ENCODE measurements at places on chromosomes 1 and 21.

GRCh38 chr1:239700667-239701066 lies 314.3 kb downstream of the CHRM3 start:
- DNase-seq: no peak

DNA sequence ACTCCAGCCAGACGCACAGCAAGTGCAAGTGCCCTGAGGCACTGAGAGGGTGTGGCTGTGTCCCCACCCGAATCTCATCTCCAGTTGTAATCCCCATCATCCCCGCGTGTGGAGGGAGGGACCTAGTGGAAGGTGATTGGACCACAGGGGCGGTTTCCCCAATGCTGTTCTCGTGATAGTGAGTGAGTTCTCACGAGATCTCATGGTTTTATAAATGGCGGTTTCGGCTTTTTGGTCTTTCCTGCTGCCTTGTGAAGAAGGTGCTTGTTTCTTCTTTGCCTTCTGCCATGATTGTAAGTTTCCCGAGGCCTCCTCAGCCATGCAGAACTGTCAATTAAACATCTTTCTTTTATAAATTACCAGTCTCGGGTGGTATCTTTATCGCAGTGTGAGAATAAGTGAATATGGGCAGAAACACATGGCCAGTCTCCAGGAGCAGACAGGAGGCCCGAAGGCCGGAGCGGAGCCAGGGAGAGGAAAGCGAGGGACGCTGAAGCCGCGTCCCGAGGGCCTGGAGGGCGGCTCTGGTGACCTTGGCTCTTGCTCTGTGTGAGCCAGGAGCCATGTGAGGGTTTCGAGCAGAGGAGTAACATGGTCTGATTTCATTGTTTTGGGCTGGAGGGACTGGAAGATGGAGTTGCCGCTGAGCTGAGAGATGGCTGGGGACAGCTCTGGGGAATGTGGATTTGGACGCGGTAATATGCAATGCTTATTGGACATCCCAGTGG lies 76.0 kb upstream of the C1orf174 start:
- no peak for DNase-seq

DNA sequence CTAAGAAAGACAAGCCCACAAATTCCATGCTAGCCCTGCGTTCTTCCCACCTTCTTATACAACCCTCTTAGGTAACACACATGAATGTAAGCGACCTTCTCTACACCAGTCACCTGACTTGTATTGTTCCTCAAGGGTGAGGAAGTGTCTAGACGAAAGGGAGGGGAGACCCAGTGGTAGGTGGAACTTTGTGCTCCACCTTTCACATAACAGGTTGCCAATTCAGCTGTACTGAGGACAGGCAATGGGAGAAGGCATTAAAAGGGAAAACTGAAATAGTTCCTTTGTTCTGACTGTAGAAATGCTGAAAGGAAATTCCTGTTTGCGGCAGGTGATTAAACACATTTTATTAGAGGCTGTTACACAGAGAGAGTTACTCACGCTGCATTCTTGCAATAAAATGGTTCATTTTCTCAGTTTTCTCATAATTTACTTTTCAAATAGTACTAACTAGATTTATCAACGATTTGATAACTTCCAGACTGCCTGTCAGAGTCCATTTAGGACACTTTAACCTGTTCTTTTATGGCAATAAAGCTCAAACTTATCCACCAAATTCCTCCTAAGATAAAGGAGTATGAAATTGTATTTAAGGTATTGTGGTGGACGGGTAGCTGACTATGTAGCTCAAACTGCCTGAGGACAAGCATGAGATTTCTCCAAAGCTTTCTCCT lies 17.8 kb upstream of the CHRM3 start:
- no peak for DNase-seq

DNA sequence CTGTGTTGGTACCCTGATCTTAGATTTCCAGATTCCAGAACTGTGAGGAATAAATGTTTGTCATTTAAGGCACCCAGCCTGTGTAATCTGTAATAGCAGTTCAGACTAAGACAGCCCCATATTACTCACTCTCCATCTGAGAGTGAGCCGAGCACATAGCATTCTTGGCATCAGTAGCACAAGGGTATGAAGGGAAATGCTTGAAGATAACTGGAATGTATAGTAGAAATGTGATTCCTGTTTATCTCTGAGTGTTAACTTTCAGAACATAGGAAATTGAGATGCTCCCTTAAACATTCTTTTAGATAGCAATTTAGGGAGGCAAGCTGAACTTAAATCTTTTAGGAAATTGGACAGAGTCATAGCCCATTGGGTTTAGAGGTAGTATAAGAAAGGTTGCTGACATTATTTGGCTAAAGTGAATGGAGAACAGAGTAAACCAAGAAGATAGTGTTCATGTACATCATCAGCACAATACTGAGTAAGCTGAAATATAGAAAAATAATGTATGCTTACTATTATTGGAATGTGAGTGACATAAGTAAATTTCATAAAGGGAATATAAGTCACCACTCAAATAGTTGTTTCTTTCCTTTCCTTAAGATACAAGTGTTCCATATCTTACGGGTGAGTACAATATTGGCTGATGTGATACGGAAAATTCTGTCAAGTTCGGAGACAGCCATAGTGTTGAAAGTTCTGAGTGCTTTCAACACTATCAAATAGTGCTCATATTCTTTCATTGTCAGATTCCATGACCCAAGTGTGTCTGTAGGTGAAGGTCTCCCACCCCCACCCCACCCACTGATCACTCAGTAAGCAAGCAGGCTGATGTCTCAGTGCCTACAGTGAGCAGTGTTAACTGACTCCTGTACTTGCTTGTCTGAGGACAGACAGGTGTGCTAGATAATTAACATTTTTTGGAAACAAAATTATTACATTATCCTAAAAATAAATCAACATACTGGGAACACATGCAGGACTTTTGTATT lies 73.7 kb downstream of the LRRC8D start:
- no peak for DNase-seq

GRCh38 chr1:15937706-15938168 lies 38.2 kb downstream of the ZBTB17 start:
- DNase-seq: no peak

GRCh38 chr1:155167166-155168104 lies 5.7 kb downstream of the KRTCAP2 start:
- peak; percentile 71 for DNase-seq

DNA sequence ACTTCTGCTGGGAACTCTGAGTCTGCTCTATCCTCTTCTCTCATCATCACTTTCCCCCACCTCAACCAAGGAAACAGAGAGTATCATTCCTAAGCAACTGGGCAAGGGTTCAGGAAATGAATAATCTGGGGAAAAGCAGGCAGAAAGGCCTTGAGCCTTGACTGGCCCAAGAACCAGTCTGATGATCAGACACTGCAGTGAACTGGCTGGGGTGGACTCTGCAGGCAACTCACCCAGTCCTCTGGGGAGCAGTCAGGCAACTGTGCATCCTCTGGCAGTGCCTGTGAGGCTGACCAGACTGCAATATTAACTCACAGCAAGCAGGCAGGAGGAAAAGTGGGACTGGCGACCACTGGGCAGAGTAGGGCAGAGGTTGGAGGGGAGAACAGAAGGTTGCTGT lies 991 bp downstream of the ANKRD35 start:
- no peak for DNase-seq

DNA sequence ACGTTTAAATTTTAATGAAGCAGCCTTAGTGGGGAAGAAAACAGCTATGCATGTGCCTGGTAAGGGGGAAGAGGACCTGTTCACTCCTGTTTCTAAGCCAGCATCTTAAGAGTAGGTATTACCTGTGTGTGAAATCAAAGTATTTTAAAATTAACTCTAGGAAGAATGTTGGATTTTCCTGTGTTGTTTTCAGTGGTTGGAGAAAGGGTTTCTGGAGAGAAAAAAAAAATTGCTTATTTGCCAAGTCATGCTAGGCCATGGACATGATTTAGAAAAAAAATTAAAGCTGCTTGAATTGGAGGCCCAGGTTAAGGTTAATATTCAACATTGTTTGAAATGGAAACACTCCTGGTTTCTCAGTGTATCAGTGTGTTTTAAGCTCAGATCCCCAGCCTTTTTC lies 42.9 kb upstream of the DNAJC6 start:
- no peak for DNase-seq

DNA sequence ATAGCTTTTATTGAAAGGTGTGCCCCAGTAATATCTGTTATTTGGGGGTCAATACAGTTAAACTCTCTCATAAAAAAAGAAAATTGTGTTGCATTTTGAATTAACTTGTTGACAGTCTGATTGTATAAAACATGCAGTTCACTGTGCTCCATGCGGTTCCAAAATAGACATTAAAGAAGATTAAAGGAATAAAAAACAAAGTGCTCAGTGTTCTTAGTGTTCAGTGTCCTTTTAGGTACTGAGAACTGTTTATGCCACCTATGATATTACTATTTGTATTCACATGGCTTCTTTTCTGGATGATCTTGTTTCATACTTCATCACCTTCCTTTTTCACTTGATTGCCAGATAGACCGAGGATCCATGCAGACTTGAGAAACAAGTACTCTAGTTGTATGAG lies 15.3 kb upstream of the SGIP1 start:
- DNase-seq: no peak

DNA sequence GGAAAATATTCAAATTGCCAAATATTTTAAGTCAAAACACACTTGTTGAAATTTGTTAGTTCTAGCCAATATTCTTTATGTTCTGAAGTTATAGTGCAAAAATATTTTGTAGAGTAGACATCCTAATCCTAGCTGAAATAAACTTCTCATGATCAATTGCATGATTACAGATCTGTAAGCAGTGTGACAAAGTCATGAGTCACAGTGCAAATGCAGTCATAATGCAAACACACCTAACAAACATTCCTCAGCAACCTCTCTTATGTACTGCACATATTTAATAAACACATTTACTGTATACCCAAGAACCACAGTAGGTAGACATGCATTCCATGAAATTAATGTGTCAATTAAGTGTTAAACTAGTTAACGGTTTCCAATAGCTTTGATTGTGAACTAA lies 1857.4 kb downstream of the NCAM2 start:
- DNase-seq: no peak

GRCh38 chr1:5269901-5270300 lies 615.5 kb downstream of the AJAP1 start:
- no peak for DNase-seq

- DNase-seq: peak; percentile 29
These were observed at the start of gene NMNAT2 for GRCh38 chr1:183417772-183418491. Gene NMNAT2 (minus strand): TSS chr1:183418380. CDS start chr1:183418267, 113 bp downstream.

GRCh38 chr21:44986471-44987291 lies 46.9 kb downstream of the SLX9 start:
- DNase-seq: no peak

DNA sequence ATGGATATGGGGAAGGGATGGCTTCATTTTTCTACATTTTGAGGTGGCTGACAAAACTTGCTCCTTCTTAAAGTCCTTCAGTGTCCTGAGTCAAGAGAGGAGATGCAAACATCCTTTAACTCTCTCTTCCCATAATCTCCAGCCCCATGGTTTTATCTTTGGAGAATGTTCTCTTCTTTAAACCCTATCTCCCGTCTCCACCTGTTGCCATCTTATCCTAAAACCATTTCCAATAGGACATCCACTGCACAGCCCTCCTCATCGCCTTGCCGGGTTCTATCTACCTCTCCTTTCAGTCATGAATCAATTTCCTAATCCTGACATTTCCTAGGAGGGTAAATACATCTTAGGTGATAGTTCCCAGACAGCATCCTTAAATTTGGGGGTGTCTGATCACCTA lies 44.2 kb upstream of the KCNE2 start:
- no peak for DNase-seq

- DNase-seq: no peak
These were observed 77.0 kb downstream of the PGM1 start for GRCh38 chr1:63670164-63670563.

DNA sequence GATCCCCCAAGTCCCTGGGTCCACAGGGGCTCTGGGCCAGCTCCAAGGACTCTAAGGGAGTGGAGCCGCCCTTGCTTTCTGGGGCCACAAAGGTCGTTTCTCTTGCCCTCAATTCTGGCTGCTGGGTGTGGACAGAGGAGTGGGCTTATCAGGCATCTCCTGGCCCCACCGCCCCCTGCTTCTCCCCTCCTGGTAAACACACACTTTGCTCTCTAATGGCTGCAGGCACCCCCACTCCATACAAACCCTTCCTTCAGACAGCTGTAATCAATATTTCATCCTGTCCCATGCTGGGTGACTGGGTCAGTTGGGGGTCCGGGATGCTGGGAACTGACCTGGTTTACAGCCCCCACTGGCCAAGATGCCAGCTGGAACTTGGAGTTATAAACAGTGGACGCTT lies 67.5 kb downstream of the PRDM16 start:
- no peak for DNase-seq

GRCh38 chr21:38807986-38808385 lies 2.3 kb downstream of the ETS2 start:
- no peak for DNase-seq

DNA sequence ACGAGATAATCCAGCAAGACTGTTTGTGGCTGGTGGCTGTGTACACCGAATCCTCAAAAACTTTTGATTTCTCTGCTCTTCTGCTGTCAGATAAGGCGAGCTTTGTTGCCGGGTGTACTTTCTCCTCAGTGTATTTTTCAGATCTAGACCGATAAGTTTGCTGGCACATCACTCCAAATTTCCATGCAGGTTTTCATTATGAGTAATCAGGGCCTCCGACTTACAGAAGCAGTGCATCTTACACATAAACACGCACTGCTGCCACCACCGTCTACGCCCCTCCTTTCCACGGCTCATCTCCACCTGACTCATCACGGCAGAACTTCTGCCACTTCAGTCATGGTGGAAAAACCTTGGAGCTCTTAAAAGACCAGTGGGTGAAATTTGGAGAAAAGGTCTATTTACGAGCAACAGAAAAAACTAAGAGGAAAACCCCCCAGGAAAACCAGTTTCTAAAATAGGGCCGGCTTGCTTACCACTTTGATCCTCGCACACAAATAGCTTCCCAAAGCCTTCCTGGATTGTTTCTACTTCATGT lies 7.7 kb downstream of the ZBTB21 start:
- DNase-seq: no peak

GRCh38 chr1:109769330-109770078 lies 5.8 kb upstream of the EPS8L3 start:
- DNase-seq: no peak

DNA sequence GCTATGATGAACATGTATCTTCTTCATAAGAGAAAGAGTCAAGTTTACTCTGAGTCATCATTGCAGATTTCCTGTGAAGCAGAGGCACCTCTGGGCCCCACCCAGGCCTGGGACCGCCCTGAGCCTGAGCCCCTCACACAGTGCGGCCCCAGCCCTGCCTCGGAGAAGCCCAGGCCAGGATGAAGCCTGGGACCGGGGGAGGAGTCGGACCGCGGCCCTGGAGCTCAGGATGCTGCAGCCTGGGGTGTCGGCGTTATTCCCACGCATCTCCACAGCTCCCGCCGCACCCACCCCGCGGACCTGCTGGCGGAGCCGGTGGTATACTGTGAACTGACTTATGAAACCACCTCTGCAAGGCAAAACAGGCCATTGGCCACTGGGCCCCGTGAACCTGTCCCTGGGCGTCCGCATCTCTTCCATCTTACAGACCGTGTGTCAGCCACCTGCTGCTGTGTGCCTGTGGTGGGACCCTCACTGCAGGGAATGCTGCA lies 2.4 kb upstream of the COL6A1 start:
- DNase-seq: no peak

DNA sequence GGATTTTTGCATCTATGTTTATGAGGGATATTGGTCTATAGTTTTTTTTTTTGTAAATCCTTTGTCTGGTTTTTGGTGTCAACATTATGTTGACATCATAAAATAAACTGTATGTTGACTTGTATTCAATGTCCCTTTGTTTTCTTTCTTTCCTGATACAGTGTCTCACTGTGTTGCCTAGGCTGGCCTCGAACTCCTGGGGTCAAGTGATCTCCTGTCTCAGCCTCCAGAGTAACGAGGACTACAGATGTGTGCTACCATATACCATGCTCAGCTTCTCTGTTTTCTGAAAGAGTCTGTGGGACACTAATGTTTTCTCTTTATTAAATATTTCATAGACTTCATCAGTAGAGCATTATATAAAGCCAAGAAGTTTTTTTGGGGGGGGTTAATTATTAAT lies 18.3 kb downstream of the MAN1C1 start:
- DNase-seq: no peak

Data from NCI-H1417 treated with DMSO at 0.1 percent for 48 hours (cell line).